ENCODE measurements at places on chromosomes 7 and 10.

- peak; percentile 26 for DNase-seq
Observed at GRCh38 chr10:91528080-91528479, 104.8 kb downstream of the PPP1R3C start.

GRCh38 chr10:70950037-70950436 is 61.7 kb upstream of the PCBD1 start:
- DNase-seq, result no peak

- no peak for DNase-seq
Observed at GRCh38 chr10:52438119-52438518, 124.0 kb downstream of the DKK1 start.

DNA sequence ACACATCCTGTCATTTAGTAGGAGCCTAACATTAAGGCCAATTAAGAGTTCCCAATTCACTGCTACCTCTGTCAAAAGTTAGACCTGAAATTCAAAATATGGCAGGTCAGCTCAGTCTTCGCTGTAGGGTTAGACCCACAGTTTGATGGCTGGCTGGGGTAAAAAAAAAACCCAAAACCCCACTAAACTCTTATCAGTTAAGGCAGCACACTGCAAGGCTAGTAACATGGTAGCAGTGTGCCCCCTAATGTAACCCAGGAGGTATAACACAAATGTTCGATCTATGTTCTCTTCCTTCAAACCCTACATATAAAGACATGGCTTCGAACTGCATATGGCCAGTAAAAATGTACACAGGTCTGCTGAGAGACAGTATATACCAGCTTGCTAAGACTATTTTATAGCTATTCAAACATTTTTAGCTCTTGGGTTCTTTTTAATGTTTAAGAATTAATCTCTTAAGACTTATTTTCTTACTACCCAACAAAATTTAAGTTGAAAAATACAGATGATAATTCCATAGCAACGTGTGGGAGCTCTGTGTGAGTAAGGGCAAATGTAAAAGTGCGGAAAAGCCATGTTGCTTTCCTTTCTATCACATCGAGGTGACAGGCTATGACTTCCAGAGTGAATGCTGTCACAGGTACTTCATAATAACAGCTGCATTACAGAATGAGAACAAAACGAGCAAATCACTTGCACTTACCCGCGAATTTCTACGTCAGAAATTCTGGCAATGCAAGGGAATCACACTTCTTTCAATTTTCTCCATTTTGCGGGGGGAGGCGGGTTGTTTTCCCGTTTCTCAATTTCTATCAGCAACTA is 168.4 kb upstream of the IMMP2L start:
- peak; percentile 30 for DNase-seq

GRCh38 chr10:7275761-7276440 is 134.9 kb downstream of the SFMBT2 start:
- no peak for DNase-seq

DNA sequence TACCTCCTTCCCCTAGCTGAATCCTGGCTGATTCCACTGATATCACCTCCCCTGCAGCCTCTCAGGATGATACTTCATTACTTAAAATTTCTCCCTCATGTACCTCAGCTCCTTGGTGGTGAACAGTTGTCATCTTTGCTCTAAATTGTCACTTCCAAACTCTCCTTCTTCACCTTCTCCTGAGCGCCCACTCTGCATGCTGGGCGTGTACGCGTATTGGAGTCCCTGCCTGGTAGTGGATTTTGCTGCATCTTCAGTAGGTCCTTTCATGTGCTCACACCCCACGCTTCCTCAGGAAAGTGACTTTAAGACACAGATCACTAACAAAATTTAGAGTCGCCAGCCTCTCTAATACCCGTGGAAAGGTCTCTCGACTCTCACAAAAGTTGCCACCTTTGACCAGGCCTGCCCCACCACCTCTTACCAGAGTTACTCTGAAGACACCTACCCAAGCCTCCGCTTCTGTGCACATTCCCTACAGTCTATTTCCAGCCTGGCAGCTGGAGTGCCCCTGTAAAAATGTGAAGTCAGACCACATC is 236.8 kb downstream of the FANK1 start:
- DNase-seq, result no peak

GRCh38 chr7:74606101-74606908 is 51.2 kb upstream of the GTF2I start:
- peak; percentile 7 for DNase-seq

GRCh38 chr7:17311952-17312351 is 13.5 kb downstream of the AHR start:
- DNase-seq, result no peak

- no peak for DNase-seq
Observed at GRCh38 chr7:116549370-116549769, 24.5 kb downstream of the CAV1 start.

DNA sequence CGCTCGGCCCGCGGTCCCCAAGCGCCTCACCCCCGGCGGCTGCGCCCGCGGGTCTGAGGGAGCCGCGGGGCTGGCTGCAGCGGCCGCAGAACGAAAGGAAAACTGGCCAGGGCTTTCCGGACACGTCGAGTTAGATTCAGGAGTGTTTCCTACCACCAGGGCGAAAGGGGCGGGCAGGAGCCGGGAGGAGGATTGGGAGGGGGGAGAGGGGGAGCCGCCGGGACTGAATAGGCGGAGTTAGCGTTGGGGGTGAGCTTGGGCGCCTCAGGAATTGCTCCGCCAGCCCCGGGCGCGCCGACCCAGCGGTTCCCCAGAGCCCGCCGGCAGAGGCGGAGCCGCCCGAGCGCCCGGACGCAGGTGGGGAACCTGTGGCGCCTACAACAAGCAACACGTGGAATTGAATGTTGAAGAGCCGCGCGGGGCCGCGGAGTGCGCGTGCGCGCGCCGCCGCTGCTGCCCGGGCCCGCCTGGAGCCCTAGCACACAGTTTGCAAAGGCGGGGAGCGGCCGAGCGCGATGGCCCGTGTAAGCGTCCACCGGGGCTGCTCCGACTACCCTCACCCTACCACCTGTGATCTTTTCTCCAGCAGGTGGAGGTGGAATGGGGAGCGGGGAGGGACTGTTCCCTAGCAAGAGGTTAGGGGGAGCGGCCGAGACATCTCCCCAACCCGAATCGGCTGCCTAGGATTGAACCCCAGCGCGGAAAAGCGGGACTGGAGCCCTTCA is at the start of gene CADPS2:
TSS of gene CADPS2 (minus strand) at position 104 of the 725 bp plus-strand sequence. CDS start 123 bp downstream, outside the sequence.
- DNase-seq, result peak; percentile 68

GRCh38 chr7:46747869-46748576 is 827.0 kb upstream of the IGFBP3 start:
- DNase-seq, result no peak

DNA sequence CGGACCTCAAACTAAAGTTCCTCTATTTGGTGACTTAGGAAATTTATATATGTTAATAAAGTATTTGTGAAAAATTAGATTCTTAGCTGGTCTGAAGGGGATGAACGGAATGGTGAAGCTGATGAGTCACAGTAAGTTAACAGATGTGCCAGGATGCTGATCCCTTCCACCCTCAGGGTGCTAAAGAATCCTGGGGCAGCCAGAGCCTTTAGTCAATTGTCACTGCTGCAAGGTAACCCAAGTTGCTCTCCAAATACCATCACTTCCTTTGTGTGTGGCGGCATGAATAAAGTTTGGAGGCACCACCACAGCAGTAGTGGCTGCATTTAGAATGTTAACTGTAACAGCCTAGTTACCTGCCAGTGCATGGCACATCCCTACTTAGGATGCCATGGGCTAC is 222.6 kb upstream of the PPP1R3A start:
- no peak for DNase-seq

DNA sequence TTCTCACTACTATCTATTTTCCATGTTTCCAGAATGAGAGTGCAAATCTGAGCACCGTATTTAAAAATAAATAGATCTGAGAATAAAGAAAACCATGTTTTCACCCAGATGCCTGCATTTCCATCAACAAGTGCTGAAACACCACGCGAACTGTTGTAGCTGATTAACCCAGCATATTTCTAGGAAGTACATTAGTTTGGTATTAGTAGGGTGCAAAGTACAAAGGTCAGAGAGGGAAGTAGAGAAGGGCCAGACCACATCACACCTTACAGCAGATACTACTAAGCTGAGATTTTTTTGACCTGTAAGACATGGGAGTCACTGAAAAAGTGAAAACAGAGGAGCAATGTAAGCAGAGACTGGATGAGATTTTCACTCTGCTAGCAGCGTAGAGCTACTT is 181.3 kb downstream of the IMMP2L start:
- DNase-seq, result no peak

- DNase-seq, result peak; percentile 17
Observed at GRCh38 chr7:123748171-123748733, 551 bp downstream of the WASL start.

DNA sequence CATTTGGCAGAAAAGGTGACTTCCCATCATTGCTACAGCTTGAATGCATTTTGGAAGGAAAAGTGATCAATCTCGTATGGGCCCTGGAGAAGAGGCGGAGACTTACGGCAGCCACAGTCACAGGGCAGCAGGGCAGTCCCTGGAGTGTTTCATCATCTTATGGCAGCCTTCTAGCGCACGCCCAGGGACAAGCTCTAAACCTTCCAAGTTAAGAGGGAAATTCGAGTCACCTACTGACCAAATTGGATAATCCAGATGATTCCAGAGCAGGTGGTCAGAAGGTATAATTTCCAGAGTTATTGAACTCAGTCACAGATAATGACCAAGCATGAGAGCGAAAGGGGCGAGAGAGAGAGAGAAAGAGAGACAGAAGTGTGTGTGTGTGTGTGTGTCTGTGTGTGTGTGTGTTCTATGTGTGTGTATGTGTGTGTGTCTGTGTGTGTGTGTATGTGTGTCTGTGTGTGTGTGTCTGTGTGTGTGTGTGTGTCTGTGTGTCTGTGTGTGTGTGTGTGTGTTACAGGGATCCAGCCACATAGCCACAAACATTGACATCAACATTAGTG is 123.7 kb upstream of the ADAM12 start:
- DNase-seq, result no peak

DNA sequence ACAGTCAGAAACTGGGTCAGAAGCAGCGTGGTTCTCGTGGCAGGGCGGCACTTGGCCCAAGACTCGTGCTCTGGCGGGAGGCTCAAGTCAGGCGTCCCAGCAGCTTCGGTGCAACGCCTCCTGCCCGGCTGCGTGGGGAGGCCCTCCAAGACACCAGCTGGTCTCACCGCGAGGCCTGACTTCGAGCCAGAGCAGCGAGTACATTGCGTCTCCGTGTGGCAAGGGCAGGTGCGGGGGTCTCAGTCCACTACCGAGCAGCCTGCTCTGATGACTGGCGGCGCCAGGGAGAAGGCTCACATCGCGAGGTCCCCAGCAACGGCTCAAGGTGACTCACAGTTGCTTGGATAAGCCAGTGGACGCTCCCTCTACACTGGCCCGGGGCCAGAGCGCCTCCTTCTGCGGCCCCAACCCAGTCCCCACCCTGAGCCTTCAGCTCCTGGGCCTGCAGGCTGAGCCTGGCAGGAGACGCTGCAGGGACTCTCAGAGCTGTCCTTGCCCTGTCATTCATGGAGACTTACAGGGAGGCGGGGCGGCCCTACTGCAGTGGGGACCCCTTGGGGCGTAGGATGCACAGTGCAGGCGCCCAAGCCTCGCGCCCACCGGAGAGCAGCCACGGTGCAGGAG is 41.9 kb upstream of the PRKAR1B start:
- peak; percentile 11 for DNase-seq

DNA sequence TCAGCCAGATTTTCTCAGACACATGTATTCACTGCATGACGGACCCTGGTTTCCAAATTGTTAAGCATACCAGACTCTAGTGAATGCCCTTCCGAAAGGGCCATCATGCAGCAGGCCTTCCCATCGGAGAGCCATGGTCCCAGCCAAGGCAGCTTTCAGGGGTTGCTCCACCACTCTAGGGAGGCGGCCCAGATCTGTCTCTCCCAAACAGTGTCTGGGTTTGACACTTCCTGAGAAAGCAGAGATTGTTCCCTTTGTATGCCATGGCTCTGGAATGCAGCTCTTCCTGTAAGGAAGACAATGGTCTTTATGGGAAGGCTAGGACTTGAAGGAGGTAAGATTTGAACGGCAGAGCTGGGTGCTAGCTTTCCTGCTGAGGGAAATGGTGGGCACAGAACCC is 178.8 kb upstream of the BMPER start:
- no peak for DNase-seq

- DNase-seq, result no peak
Observed at GRCh38 chr7:18473119-18473518, 22.4 kb upstream of the HDAC9 start.

GRCh38 chr7:101126651-101127459 is at the start of gene SERPINE1:
Gene SERPINE1 (plus strand): TSS chr7:101127104. CDS start chr7:101128394, 1,290 bp downstream.
- DNase-seq, result peak; percentile 100

GRCh38 chr10:122588381-122588780 is 27.8 kb downstream of the DMBT1 start:
- DNase-seq, result no peak

- peak; percentile 85 for DNase-seq
Observed at GRCh38 chr7:73978661-73979563, 49.1 kb upstream of the ELN start.

- DNase-seq, result no peak
Observed at GRCh38 chr10:97178074-97178473, 7.7 kb downstream of the SLIT1 start.

GRCh38 chr10:21599582-21599981 is 65.5 kb downstream of the MLLT10 start:
- peak; percentile 8 for DNase-seq

- no peak for DNase-seq
Observed at GRCh38 chr10:37754538-37755323, 102.7 kb downstream of the ZNF248 start.

DNA sequence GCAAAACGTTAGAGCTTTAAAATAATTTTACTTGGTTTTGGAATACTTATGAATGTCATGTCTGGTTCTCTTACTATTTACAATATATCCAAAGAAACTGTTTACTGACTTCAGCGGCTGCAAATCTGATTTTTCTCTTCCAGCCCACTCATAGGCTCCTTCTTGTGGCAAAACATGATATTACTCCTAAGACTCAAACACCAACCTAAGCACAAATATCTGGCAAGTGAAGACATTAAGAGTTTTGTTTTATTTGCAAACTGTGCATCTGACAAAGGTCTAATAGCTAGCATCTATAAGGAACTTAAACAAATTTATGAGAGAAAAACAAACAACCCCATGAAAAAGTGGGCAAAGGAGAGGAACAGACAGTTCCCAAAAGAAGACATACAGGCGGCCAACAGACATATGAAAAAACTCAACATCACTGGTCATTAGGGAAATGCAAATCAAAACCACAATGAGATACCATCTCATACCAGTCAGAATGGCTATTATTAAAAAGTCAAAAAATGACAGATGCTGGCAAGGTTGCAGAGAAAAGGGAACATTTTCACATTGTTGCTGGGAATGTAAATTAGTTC is 20.3 kb upstream of the GJC3 start:
- DNase-seq, result no peak

DNA sequence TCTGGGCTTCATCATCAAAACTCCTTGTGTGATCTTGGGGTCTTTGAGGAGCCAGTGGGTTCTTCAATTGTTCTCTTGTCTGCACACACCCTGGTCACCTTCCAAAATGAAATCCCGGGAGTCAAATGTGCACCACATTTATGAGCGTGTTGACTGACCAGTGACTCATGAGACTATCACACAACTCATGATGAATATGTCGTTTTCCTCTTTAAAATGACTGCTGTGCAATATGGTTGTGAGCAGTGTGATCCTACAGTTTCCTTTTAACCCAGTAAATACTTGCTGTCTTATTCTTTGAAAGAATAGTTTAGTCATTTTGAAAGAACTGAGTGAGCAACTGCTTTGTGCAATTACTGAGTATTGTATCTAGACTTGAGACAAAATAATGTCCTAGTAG is 149.2 kb downstream of the DYNC1I1 start:
- peak; percentile 51 for DNase-seq

- DNase-seq, result peak; percentile 64
Observed at GRCh38 chr10:68231106-68231816, 652 bp downstream of the ATOH7 start.

GRCh38 chr10:58513188-58514110 is 777 bp downstream of the BICC1 start:
- peak; percentile 85 for DNase-seq
